ENCODE measurements at places on chromosomes 7 and 10. TPM values are rescaled to one million over a fixed set of nuclear protein-coding genes. Genes with fewer than 3 reads are reported as not detected.

GPR15LG gene
- not detected for total RNA-seq

CAPZA2 gene
- 72.5 TPM for total RNA-seq

ELFN1 gene
- total RNA-seq, result 1.6 TPM

HKDC1 gene
- not detected for total RNA-seq

POU6F2 gene
- not detected for total RNA-seq

NKX2-3 gene
- 1.0 TPM for total RNA-seq

CDK14 gene
- total RNA-seq, result 25.1 TPM

CASP7 gene
- 13.6 TPM for total RNA-seq

SPDYE5 gene
- not detected for total RNA-seq

ANKRD1 gene
- total RNA-seq, result 14.1 TPM

CPEB3 gene
- total RNA-seq, result 3.1 TPM

BET1 gene
- 19.3 TPM for total RNA-seq

MMRN2 gene
- total RNA-seq, result 25.6 TPM

PCDH15 gene
- 0.52 TPM for total RNA-seq

PRRT4 gene
- 6.8 TPM for total RNA-seq

AGAP5 gene
- 4.7 TPM for total RNA-seq
